AG08396 (cell line): ENCODE measurements at places on chromosomes 11 and 22.

- DNase-seq = no peak
Observed at GRCh38 chr11:118778898-118779297, 12.1 kb downstream of the DDX6 start.

GRCh38 chr11:131652231-131652630 is 281.8 kb downstream of the NTM start:
- DNase-seq = no peak

- DNase-seq = no peak
Observed at GRCh38 chr11:114073007-114073827, 13.7 kb downstream of the ZBTB16 start.

DNA sequence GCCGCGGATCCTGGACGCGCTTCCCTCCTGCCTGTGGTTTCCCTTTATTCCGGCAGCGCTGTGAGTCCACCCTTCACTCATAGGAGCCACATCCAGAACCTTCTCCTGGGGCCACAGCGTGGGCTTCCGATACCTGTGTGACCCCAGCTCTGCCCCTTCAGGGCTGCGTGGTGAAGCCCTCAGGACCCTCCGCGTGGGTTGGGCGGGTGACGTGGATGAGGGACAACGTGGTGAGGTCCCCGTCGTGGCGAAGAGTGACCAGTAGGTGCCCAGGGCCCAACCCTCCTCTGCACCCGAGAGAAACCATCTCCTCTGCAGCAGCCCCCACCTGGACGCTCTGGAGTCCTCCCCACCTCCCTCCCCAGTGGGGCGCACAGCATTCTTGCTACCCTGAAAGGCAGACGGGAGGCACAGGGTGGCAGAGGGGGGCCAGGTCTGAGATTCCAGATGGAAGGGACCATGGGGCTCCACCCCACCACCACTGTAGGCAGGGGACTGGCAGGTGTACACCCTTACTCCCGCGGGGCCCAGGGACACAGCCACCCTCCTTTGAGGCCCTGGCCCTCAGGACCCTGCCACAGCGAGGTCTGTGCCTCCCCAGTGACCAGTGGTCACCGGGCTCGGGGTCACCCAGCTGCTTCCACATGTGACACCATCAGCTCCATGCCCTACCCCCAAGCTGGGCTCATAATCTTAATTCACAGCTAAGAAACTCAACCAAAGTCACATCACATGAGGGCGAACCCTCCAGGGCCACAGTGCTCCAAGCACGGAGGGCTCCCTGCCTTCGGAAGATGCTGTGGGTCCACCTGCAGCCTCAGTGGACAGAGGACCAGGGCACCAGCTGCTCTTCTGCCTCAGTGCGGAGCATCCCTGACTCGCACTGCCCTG is 3.4 kb upstream of the ZBED4 start:
- DNase-seq = no peak
